ELF-1 (cell line): ENCODE measurements at places on chromosomes 7 and 10.

DNA sequence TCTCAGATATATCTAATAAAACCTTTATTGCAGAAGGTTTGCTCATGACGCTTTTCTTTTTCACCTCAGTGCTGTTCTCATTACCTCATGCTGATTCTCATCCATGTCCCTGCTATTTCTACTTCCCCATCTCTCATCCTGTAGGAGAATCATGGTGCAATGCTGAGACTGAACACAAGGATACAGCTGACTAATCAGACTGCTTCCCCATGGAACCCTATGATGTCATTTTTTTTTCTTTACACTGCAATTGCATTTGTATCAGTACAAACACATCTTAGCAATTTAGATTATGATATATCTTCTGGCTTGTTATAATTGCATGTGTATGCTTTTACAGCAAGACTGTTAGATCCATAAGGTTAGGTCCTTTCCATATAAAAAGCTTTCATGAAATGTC is 93.7 kb downstream of the SEMA3A start:
- DNase-seq: no peak

DNA sequence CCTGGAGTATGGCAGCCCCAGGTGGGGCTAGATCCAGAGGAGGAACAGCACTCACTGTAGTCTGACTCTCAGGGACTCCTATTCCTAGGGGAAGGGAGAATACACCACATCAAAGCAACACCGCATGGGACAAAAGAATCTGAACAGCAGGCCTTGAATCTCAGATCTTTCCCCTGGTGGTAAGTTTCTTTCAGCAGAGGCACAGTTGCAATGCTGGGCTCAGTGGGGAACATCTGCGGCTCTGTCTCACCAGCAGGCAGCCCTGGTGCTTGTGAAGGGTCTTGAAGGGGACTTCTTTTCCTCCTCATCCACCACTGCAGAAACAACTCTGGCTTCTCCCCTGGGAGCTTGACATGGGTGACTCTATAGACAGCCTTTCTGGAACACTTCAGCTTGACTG is 111.2 kb upstream of the ARHGAP21 start:
- peak; percentile 46 for DNase-seq

- no peak for DNase-seq
Measured at GRCh38 chr10:79090134-79090803, 21.5 kb downstream of the ZMIZ1 start.

- DNase-seq: no peak
Measured at GRCh38 chr10:54501929-54502328, 299.1 kb downstream of the PCDH15 start.

DNA sequence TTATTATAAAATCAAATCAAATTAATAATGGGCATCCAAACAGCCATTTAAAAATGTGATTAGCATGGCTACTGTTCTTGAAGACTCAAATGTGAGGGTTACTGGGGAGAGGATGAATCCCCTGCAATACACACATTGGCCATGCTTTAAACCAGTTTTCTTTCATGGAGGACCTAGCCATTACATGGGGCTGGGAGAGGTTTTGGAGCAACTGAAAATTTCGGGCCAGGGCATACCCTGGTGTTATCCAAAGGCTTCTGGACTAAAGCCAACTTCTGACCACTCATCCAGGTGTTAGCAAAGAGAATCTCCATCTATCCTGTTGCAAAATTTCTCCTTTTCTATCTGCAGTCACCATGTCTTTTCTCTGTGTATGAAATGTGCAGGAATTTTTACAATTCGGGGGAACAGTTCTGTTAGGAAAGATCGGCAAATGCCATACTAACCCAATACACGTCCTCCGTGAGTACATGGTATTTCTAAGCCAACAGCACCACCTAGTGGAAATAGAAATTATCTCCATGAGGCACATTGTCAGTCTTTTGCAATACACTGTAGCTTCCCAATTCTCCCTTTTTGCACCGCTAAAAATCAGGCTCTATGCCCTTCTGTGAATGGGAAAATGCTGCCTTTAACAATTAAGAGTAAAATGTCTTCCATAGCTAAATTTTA is 47.0 kb upstream of the ZNF107 start:
- DNase-seq: peak; percentile 34

GRCh38 chr7:155220903-155221302 is 76.8 kb upstream of the INSIG1 start:
- DNase-seq: no peak
